ENCODE measurements at places on chromosomes 5 and 9. TPM values are rescaled to one million over a fixed set of nuclear protein-coding genes. Genes with fewer than 3 reads are reported as not detected.

The PRDM9 gene
- not detected for total RNA-seq

DNA sequence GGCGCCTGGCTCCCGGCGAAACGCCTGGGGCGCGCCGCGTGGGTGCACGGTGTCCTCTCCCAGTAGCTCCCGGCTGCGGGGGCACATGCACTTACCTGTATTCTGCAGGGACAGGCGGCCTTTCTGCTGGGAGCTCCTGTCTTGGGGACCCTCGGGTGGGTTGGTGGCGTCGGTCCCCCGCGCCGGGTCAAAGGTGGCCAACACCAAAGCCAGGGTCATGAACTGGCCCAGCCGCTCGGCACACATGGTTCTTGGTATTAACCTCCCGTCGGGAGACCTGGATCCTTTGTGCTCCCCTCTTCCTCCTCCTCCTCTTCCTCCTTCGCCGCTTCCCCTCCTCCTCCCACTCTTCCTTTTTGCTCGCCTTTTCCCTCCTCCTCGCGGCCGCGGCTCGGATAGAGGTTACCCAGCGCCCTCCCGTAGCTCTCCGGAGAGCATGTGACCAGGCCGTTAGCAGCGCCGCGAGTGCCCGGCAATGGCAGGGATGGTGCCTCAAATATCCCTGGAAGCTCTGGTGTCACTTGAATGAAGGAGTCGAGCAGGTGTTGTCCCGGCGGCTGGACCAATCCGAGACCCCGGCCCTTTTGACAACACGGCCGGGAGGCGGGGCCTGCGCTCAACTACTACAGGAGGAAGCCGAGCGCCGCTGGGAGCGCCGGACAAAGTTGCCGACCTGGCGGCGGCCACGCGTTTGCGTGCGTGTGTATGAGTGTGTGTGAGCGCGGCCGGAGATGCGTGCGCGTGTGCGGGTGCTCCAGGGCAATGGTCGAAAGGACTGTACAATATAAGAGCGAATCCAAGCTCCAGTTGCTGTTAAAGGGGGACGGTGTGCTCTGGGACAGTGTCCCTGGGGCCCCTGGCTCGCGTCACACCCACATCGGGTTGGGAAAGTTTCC, at the start of gene STC2:
Gene STC2 (minus strand): TSS at position 467 of the 896 bp plus-strand sequence. CDS start 221 bp downstream, at position 246.
- DNase-seq = no peak

DNA sequence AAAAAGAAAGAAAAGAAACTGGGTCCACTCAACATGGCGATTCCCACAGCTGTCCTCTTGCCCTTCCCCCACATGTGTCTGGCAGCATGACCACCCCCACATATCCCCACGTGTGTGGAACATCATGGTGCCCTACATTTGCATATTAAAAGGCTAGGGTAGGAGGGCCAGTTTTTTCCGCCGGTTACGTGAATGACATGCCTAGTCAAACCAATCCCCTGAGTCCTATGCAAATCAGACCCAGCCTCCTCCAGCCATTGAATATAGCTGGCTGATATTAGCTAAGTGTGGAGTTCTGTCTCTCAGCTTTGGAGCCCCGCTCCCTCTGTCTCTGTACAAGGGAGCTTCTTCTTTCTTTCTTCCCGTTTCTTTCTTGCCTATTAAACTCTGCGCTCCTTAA, 33.0 kb upstream of the CCDC112 start:
- no peak for DNase-seq

DNA sequence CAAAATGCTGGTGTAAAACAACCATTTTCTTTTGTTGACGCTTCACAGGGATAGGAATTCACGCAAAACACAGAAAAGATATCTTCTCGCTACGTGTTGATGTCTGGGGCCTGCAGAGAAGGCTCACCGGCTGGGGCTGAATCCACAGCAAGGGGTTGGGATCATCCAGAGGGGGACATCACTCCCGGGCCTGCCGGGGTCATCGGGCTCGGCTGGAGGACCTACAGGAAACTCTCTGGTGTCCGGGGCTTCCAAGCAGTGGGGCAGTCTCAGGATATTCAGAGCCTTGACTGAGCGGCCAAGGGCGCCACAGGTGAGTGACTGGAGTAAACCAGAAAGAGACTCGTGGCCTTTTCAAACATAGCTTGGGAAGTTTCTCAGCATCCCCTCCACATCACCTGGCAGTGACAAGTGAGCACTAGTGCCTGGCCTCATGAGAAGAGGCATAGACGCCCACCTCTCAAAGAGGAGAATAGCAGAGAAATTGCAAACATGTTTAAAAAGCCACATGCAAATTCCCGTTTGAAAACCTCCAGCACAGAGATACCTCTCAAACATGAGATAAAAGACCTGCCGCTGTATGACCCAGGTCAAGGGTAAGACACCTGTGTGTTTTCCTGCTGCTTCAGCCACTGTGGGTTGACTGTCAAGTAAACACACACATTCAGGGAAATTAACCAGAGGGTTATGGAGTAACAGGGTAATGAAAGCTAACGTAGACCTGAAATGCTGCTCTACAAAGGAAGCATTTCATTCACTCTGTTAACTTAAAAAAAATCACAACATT, 50.8 kb upstream of the SIMC1 start:
- DNase-seq = no peak

- peak; percentile 51 for DNase-seq
Observed at GRCh38 chr5:122156724-122157325, 27.5 kb downstream of the ZNF474 start.

DNA sequence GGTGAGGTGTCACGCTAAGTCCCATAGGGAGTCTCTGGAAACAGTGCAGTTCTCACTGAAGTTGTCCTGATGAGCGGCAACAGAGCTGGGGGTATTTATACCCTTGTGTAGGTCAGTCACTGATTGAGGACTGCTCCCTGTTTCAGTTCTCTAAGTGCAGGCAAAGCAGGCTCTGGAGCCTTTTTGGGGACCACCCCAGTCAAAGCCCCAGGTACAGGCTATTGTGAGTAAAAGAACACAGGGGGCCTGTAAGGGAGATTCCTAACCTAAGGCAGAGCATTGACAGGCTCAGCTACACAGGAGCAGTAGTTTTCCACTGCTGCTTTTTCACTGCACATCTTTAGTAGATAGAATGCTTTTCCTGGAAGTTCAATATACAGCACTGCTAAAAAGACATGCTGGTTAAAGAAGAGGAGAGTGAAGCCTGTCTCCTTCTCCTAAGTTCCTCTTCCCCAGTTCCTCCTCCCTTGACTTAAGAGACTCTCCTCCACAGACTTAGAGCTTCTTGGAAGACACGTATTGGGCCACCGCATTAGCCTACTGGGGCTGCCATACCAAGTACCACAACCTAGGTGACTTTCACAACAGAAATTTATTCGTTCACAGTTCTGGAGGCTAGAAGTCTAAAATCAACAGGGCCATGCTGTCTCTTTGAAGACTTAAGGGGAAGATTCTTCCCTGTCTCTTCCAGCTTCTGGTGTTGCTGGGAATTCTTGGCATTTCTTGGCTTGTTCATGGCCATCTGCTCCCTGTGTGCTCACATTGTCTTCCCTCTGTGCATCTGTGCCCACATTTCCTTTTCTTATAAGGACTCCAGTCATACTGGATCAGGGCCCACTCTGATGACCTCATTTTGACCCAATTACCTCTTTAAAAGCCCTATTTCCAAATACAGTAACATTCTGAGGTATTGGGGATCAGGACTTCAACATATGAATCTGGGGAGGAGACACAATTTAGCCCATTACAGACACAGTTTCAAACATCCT, 221.0 kb downstream of the ESM1 start:
- no peak for DNase-seq

DNA sequence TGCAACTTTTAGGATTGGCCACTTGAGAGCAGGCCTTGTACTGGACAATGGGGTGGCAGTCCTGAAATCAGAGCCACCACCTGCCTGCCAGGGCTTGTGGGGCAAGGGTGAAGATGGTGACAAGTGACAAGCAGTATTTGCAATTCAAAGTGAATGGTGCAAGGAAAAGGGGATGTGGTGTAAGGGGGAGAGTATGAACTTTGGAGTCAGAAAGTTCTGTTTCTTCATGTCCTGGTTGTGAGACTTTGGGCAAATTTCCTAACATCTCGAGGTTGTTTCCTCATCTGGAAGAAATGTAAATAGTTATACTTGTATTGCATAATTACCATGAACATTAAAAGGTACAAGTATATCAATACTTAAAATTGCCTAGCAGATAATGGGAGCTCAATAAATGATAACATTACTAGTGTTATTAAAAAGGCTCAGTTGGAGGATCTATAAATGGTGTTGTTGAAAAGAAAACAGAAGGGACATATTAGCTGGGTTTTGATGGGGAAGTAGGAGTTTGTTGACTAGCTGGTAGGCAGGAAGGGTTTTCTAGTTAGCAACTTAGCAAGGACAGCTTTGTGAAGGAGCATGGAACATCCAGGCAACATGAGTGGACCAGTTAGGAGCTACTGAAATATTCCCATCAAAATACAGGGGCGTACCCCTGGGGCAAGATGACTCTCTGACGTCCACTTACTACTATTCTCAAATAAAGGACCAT, 21.3 kb upstream of the MEGF9 start:
- no peak for DNase-seq

- DNase-seq = no peak
Observed at GRCh38 chr5:56330806-56331205, 97.7 kb upstream of the ANKRD55 start.

The TNC gene
- total RNA-seq = 0.67 TPM

- DNase-seq = no peak
Observed at GRCh38 chr9:84478996-84479395, 138.4 kb upstream of the SLC28A3 start.

The ACOT12 gene
- not detected for total RNA-seq

- DNase-seq = no peak
Observed at GRCh38 chr5:27381686-27382085, 343.3 kb upstream of the CDH9 start.

DNA sequence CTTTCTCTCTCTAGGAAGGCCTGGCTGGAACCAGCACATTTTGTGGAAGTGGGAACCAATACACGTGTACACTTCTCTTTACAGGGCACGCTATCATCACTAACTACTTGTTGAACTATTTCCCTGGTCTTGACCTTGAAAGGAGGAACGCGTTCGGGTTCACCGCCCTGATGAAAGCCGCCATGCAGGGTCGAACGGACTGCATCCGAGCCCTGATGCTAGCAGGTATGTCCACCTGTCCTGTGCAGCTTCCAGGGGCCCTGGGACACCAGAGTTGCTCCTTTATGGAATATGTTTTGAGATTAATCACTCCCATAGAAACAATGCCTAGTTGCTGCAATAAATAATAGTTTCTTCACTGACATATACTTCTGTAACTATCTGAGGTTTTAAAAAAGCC, 74.1 kb downstream of the ANKRD33B start:
- no peak for DNase-seq

The PCDHA9 gene
- 0.07 TPM for total RNA-seq

- no peak for DNase-seq
Observed at GRCh38 chr5:165185716-165186115, 1680.3 kb downstream of the MAT2B start.

Data from A172 (cell line).